ENCODE measurements at places on chromosomes 4 and X. TPM values are rescaled to one million over a fixed set of nuclear protein-coding genes. Genes with fewer than 3 reads are reported as not detected.

GRCh38 chr4:140176735-140177134, 22.8 kb upstream of the MAML3 start:
- peaks cover 11% of the 10 kb centered on the region for H3K27me3 ChIP-seq
- no peaks in the 10 kb centered on the region for H3K36me3 ChIP-seq
- no peak overlapping the region for H3K4me3 ChIP-seq
- H3K27ac ChIP-seq, result no peak overlapping the region
- peaks cover 5% of the 10 kb centered on the region for H3K4me1 ChIP-seq
- no peak for DNase-seq

SSX2B gene
- not detected for total RNA-seq

GRCh38 chrX:110139172-110139571, 136.3 kb downstream of the TMEM164 start:
- no peaks in the 10 kb centered on the region for H3K36me3 ChIP-seq
- H3K27me3 ChIP-seq, result no peaks in the 10 kb centered on the region
- DNase-seq, result no peak
- no peaks in the 10 kb centered on the region for H3K4me1 ChIP-seq
- no peak overlapping the region for H3K27ac ChIP-seq
- no peak overlapping the region for H3K4me3 ChIP-seq

ZDHHC9 gene
- total RNA-seq, result 10.4 TPM

DNA sequence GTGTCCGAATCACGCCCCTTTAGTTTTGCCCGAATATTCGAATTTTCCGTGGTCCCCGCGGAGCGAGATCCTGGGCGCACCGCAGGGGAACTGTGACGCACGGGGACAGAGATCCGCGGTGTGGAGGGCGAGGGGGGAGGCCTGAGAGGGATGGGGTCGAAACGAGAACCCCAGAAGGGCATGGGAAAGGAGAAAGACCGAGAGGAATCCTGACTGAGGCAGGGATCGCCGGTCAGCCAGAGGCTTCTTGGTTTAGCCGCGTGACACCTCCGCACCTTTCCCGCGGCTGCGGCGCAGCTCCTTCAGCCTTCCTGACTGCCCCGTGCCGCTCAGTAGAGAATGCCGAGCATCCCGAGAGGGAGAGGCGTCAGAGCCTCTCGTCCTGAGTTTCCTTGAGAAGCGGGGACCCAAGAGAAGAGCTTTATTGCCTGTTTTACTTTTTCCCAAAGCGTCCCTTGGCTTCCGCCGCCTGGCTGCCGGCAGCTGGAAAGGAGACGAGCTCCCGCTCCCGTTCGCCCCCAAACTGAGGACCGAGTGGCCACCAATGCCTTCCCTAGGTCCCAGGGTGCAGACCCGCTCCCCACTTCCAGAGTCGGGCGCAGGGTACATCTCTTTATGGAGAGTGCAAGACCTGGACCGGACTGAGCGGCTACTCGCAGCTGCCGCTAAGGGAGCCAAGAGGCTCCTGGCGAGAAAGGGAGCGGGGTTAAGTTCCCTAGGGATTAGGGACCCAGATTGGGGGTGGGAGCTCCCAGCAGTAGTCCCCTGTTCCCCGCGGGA, 911 bp upstream of the GPR50 start:
- H3K27ac ChIP-seq, result no peak overlapping the region
- H3K4me3 ChIP-seq, result no peak overlapping the region
- peaks cover 7% of the 10 kb centered on the region for H3K4me1 ChIP-seq
- H3K36me3 ChIP-seq, result no peaks in the 10 kb centered on the region
- no peak for DNase-seq

- no peaks in the 10 kb centered on the region for H3K36me3 ChIP-seq
- no peak overlapping the region for H3K4me3 ChIP-seq
- no peaks in the 10 kb centered on the region for H3K27me3 ChIP-seq
These were observed 45.1 kb upstream of the PPARGC1A start for GRCh38 chr4:23934915-23935314.

DNA sequence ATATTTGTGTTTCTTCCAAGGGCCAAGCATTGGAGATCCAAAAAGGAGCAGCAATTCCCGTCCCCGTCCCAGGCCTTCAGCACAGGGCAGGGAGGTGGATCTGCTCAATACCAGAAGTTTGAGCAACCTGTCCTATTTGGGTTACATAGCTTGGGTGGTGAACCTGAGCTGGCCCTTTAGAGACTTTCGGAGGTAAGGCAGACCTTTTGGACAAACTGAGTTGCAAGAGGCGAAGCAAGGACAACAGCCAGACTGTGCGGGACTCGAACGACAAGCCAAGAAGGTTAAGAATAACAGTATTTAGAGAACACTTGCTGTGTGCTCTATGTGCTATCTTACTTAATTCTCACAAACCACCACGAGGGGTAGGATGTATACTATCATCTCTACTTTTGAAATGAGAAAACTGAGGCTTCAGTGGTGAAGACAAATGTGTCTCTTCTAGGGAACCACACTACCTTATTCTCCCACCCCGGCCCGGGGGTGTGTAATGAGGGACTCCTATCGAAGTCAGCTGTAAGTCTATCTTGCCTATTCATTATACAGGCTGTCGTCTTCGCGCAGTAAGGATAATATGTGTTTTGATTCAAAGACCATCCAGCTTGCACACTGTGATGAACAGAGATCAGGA, 1.3 kb downstream of the NOP14 start:
- DNase-seq, result peak; percentile 87
- peaks cover 34% of the 10 kb centered on the region for H3K36me3 ChIP-seq
- H3K27me3 ChIP-seq, result no peaks in the 10 kb centered on the region
- H3K4me3 ChIP-seq, result peak overlapping the region; percentile 83
- H3K4me1 ChIP-seq, result peaks cover 43% of the 10 kb centered on the region

- no peaks in the 10 kb centered on the region for H3K36me3 ChIP-seq
- DNase-seq, result no peak
- H3K27me3 ChIP-seq, result no peaks in the 10 kb centered on the region
- no peak overlapping the region for H3K27ac ChIP-seq
These were observed 293.4 kb downstream of the BMPR1B start for GRCh38 chr4:95050980-95051701.

- H3K27ac ChIP-seq, result no peak overlapping the region
- H3K36me3 ChIP-seq, result no peaks in the 10 kb centered on the region
- no peak for DNase-seq
- no peaks in the 10 kb centered on the region for H3K27me3 ChIP-seq
- no peak overlapping the region for H3K4me3 ChIP-seq
These were observed 220.0 kb downstream of the PCDH18 start for GRCh38 chr4:137312257-137312656.
